ENCODE measurements at places on chromosomes 16 and 17.

DNA sequence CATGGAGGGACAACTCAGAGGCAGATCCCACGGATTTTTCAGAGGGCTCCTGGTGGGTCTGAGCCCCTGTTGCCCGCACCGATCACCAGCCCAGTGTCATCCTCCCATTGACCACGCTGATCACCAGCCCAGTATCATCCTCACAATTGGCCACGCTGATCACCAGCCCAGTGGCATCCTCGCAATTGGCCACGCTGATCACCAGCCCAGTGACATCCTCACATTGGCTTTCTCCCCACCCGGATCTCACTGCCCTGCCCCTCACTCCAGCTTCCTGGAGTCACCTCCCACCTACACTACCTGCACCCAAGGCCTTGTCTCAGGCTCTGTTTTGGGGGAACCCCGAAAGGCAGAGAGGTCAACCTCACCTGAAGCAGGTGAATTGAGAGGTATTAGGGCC lies 358.2 kb upstream of the TNRC6C start:
- no peak for DNase-seq

GRCh38 chr17:47368262-47368661 lies 44.5 kb downstream of the EFCAB13 start:
- no peak for DNase-seq

DNA sequence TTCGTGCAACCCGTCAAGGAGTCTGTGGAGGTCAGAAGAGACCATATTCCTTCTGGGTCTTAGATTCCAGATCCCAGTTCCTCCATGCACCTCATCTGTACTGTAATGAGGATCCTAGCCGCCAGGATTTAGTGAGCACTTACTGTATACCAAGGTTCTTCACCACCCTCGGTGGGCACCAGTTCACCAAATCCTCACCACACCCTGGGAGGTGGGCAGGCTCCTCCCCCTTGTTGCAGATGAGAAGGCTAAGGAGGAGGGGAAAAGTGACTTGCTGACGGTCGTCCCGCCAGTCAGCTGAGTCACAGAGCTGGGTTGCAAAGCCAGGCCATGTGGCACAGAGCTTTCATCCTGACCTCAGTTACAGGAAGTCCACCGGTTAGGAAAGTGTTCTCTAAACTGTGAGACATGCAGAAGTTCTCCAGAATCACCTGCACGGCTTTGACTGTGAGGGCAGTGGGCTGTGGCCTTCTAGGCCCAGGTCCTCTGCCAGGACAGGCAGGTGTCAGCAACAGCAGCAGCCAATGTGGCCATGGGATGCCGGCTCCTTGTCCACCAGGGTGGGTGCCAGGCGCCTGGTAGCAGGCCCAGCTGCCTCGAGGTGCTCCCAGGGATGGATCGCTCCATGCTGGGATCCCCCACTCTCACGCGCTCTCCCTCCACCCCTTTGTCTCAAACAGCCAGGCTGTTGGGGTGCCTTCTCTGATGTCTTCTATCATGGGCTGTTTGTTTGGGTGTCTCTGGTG lies 240.3 kb upstream of the GSE1 start:
- peak; percentile 70 for DNase-seq

GRCh38 chr16:50767197-50767596 lies 25.3 kb downstream of the CYLD start:
- DNase-seq = no peak

All from inflammatory macrophage (primary cell).